ENCODE measurements at places on chromosomes 5 and 9.

DNA sequence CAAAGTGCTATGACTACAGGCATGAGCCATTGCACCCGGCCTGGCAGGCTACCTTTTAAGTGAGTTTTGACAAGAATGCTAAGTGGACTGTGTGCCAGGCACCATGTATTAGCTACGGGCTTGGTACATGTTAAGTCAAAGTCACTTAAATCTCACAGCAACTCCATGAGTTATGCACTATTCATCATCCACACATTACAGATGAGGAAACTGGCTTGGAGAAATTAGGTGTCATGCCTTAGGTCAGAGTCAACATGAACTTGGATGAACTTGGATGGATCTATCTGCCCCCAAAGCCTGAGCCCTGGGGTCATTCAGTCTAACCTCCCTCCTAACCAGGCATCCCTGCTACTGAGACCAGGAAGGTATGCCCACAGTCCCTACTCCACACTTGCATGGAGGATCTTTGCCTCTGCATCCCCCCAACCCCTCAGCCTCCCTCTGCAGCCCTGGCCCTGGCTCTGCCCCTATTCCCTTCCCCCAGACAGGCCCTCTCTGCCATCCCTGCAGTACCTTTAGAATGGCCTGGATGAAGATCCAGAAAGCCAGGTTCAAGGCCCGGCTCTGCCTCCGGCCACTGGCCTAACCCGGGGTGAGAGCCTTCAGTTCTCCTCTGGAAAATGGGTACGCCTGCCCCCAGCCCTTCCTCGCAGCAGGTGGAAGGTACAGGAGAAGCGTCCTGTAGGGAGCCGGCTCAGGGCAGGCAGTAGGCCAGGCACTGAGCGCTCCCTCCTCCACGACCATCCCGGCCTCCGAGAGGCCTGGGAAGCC, 685 bp upstream of the ADGRD2 start:
- DNase-seq, result no peak

DNA sequence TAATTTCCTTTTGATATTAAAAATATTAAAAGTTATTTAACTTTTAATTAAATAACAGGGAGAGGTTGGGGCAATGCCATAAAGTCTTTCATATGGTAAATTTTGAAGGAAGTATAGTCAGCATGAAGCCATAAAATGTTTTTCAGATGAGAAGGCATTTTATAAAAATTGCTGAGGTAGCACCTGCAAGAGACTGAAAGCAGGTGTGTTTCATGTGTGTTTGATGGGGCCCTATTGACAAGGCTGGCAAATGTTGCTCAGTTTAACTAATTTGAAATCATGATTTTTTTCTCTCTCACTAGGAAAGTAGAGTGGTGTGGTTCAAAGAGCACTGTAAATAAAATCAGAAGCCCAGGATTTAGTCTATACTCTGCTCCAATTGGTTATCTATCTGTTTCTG, 805.8 kb upstream of the C9orf72 start:
- DNase-seq, result no peak

DNA sequence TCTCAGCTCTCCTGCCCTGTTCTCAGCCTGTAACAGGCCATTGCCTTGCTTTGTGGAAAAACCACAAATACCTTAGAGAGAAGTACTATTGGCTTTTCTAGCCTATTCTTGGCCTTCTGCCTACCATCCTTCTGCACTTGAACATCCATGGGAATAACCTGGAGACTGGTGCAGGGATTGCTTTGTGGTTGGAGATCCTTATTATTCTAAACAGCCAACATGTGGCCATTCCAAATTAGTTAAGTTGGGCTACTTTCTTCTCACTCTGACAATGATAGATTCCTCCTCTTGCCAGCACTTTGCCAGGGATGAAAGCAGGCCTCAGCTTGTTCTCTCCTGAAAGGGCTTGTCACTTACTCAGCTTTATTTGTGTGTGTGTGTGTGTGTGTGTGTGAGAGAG, 240.4 kb downstream of the GLIS3 start:
- DNase-seq, result no peak

GRCh38 chr5:35903631-35904203, 34.7 kb downstream of the CAPSL start:
- DNase-seq, result no peak

GRCh38 chr9:113548221-113549041, 84.9 kb downstream of the RGS3 start:
- no peak for DNase-seq

DNA sequence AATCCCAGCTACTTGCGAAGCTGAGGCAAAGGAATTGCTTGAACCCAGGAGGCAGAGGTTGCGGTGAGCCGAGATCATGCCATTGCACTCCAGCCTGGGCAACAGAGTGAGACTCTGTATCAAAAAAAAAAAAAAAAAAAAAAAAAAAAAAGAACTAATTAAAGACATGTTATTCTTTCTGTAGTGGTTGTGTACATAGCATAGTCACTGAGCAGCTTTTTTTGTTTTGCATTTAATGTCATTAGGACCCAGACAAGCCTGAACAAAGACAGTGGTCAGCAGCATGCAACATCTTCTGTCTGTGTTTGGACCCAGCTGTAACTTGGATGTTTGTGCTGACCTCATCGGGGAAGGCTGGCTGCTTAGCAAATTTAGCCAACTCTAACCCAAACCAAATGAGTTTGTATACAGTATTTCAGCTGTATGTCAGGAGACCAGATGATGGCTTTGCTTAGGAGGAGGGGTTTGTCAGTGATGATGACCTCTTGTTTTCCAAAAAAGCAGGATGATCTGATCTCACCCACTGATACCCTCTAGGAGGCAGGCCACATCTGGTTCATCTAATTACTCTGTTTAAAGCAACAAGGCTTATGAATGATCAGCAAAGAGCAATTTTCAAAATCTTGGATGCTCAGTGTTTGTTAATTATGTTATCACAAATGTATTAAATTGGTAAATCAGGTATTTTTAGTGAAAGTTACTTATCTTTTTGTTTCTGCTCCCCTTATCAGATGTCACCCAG, 39.5 kb downstream of the SNCAIP start:
- DNase-seq, result no peak

DNA sequence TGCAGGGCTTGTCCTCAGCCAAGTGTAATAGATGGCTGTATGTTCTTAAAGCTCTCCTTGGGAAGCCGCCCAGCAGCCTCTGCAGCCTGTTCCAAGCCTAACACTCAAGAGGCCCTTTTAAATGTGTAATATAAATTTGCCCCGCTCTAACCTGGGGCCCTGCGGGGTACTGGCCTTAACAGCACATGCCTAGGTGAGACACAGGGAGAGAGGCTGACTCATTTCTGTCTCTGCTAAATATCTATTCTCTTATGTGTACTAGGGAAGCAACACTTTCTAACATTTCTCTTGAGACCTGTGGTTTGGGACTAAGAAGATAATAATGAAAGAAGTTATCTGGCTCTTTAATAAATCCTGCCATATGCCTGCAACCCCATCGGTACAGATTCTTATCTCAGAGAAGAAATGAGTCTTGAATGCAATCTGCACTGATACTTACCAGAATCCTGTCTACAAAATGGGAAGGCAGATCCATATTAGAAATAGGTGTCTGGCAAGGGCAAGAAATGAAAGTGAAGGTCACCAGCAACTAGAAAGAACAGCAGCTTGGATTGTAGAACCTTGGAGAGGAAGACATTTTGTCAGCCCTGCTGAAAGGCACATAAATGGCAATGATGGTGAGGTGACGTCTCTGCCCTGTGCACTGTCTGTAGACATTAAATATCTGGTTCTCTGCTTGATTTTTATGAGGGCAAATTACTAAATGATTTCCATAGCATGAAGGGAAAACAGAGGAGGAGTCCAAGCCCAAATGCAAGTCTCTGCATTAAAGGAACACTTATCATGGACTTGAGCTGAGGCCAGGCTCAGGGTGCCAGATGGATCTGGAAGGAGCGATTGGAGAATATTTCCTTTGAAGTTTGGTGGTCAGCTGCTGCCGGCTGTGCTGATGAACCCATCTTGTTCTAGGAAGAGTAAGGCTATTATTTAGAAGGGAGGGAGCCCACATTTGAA, 14.5 kb upstream of the TGFBI start:
- DNase-seq, result no peak

- no peak for DNase-seq
Measured at GRCh38 chr5:170404398-170404797, 15.2 kb upstream of the KCNMB1 start.

- no peak for DNase-seq
Measured at GRCh38 chr9:33351547-33351946, 50.8 kb downstream of the AQP7 start.

- no peak for DNase-seq
Measured at GRCh38 chr5:132207778-132208177, 19.9 kb downstream of the P4HA2 start.

DNA sequence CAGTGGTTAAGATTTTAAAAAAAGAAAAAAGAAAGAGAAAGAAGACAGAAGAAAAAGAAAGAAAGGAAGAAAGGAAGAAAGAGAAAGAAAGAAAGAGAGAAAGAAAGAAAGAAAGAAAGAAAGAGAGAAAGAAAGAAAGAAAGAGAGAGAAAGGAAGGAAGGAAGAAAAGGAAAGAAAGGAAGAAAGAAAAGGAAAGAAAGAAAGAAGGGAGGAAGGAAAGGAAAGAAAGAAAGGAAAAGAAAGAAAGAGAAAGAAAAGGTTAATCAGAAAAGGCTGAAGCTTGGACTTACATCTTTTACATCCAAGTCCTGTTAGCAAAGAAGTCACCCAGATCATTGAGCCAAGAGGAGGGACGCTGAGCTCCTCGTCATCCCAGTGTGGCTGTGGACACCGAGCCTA, 70.0 kb downstream of the IRX2 start:
- no peak for DNase-seq

DNA sequence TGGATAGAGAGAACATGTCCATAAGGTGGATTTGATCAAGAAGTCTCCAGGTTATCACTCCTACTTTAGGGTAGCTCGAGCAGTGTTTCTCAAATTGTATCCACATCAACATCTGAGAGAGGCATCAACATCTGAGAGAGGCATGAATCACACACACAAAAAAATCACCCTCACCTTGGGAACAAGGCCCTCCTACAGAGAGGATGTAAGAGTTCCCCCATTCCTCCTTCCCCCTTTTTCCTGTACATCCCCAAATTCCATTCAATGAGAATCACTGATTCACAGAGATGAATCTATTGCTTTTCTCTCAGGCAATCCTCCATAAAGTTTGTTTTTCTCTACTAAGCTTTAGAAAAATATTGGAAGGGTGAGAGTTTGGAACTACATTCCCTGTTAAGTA, 233.4 kb upstream of the CDH6 start:
- DNase-seq, result no peak

- no peak for DNase-seq
Measured at GRCh38 chr9:86077276-86077675, 22.1 kb downstream of the GOLM1 start.

DNA sequence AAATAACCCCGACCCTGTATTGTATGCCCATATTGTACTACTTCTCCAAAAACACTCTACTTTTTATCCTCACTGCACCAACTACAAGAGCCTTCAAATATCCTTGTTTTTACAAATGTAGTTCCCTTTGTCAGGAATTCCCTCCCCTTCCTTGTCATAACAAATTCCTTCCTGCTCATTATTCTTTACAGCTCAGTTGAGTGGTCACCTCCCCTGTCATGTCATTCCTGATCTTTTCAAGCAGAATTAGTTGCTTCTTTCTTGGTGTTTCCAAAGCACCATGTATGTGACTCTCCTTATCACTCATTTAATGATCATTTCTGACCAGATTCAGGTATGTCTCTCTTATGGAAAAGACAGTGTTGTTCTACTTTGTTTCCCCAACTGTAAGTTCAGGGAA, 194.2 kb upstream of the SMC2 start:
- no peak for DNase-seq

- DNase-seq, result no peak
Measured at GRCh38 chr5:71986101-71986500, 121.2 kb upstream of the MAP1B start.

GRCh38 chr5:130110328-130110727, 206.1 kb downstream of the CHSY3 start:
- DNase-seq, result no peak

DNA sequence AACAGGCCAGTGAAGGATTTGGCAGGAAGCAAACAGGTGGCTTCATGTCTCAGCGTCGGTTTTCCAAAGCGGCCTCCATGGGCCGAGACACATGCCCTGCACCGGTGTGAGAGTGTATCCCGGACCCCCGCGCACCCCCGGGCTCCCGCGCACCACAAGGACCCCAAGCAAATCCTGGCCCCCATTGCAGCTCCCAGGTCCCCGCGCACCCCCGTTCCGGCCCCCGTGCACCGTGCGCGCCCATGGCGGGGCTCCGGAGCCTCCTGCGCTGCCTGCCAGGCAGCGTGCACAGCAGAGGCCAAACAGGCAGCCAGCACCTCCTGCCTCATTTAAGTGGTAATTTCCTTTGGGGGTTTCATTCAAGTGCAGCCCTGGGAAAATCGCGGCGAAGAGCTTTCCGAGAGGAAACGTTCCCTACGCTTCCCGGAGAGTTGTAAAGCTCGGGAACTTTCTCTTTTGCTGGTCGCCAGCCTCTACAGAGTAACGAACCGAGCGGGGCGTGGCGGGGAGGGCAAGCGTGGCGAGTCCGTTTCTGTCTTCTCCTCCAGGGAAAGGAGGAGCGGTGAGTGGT, 145.5 kb upstream of the SLC24A2 start:
- no peak for DNase-seq

GRCh38 chr5:102713682-102714231, 41.3 kb upstream of the PAM start:
- DNase-seq, result no peak

GRCh38 chr9:90419221-90419851, 223.3 kb downstream of the DIRAS2 start:
- DNase-seq, result no peak

DNA sequence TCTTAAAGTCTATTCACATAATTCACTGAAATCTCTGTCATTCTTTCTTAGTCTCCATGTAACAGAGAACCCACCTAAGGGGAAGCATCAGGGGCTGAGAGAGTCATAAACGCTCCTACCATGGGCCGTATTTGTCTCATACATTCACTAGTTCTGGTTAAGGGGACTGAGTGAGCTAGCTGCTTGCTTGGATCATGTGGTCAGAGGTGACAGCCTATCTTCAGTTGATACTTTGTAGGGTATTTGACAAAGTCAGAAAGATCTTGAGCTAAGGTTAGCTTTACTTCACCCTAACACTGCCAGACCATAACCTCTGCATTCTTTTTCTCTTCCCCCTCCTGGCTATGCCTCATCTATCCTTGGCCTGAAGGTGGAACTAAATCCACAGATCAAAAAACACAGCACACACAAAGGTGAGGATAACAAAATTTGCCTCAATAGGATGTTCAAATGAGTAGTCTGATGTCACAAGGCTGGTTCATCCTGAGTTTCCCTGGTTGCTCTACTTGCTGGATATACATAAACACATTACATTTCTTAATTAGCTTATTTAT, 66.5 kb downstream of the MARCHF3 start:
- DNase-seq, result no peak

GRCh38 chr5:139635606-139636206, 12.4 kb upstream of the CXXC5 start:
- DNase-seq, result no peak

DNA sequence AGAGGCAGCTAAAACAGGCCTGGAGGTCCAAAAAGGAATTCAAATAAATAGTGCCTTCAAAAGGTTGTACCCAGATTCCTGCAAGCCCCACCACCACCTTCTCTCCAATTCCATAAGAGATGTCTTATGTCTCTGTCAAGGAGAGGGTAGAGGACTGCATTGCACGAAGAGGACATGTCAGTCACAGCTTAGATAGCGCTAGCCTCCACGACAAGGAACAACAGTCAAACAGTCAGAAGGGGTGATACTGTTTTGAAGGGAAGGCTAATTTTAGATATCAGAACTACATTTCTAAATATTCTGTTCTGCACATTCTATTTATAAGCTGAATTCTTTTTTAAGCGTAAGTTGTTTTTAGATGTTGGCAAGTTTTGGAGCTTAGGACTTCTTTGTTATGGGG, 34.2 kb downstream of the PLAC8L1 start:
- no peak for DNase-seq

Data from stimulated activated CD8-positive, alpha-beta memory T cell treated with anti-CD3 and anti-CD28 coated beads, Interleukin-2, amount 100 ng/mL, for 1 hour (primary cell).